ENCODE measurements at places on chromosomes 2 and 18.

GRCh38 chr18:77170890-77171410 lies 38.4 kb upstream of the MBP start:
- no peak for DNase-seq

DNA sequence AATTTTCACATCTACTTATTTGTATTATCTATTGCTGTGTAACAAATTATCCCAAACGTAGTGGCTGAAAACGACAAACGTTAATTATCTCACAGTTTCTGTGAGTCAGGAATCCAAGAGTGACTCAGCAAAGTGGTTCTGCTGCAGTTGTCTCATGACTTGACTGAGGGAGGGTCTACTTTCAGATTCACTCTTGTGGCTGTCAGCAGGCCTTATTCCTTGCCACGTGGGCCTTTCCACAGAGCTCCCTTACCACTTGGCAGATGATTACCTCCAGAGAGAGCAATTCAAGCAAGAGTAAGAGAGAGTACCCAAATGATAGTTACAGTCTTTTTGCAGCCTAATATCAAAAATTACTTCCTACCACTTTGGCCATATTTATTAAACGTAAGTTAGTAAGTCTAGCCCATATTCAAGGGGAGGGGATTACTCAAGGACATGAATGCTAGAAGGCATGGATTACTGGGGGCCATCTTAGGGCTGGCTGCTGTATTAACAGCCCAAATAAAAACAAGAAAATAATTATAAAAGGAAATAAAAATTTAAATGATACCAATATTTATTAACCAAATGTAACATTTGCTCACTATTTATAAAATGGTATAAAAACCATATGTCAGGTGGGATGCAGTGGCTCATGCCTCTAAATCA lies 48.7 kb upstream of the NBEAL1 start:
- no peak for DNase-seq

GRCh38 chr2:234496055-234496834 lies 636 bp downstream of the ARL4C start:
- DNase-seq, result no peak

GRCh38 chr2:218252509-218253231 lies 8.1 kb upstream of the GPBAR1 start:
- DNase-seq, result no peak

DNA sequence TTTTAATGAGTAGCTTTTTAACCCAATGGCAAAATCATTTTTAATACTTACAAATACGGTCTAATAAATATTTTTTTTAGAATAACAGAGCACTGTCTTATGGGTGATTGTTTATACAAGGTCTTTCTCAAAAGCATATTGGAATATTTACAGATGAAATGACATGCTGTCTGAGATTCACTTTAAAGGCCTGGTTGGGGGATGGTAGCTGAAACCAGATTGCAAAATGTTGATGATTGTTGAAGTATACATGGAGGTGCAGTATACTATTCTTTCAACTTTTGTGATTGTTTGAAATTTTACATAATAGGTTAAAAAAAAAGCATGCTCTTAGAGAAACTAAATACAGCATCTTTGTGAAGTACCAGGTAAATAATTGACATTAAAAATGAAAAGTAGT lies 111.2 kb downstream of the FMNL2 start:
- DNase-seq, result no peak

- no peak for DNase-seq
These were observed 488.2 kb upstream of the RAB6C start for GRCh38 chr2:129491308-129491707.

DNA sequence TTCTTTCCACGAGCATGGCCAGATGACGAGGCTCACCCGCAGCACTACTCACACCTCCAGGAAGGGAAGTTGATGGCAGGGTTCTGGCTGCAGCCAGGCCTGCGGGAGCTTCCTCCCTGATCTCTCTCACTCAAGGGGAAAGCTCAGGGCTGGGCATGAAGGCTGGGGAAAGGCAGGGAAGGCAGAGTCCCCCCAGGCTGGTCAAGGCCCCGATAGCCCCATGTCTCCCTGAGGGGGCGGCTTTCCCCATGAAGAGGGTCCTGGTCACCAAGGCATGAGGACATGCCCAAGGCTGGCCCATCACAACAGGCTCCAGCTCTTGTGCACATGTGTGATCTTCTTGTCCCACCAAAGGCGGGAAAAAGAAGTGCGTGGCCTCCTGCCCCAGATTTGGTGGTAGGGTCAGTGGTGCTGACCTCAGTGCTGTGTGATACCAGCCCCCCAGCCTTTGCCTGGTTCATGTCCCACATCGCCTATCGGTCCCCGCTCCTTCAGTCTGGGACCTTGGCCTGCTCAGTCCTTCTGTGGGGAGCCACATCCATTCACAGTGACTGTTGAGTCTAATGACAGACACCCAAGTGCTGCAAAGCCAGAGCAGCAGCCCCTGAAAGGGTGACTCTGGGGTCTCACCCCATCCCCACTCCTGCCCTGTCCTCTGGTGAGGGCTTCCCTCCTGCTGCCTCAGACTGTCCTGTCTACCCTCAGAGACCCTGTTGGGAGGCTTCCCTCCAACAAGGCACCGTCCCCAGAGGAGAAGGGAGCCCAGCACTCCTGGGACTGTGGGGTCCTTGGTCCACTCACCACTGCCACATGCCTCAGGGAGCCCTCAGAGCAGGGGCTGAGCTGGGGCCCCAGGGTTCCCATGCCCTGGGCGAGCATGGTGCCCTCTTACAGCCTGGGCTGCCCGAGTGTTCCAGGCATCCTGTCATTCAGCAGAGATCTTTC lies 49.8 kb upstream of the ALPP start:
- no peak for DNase-seq

- DNase-seq, result no peak
These were observed 56.4 kb upstream of the RBM44 start for GRCh38 chr2:237742191-237742590.

DNA sequence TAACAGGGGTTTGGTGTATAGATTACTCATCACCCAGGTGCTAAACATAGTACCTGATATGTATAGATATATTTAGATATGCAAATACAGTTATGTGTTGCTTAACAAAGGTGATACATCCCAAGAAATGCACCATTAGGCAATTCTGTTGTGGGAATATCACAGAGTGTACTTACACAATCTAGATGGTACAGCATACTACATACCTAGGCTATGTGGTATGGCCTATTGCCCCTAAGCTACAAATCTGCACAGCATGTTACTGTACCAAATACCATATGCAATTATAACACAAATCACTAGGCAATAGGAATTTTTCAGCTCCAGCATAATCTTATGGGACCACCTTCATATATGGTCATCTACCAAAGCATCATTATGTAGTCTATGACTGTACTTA lies 43.5 kb upstream of the NPAS2 start:
- no peak for DNase-seq

DNA sequence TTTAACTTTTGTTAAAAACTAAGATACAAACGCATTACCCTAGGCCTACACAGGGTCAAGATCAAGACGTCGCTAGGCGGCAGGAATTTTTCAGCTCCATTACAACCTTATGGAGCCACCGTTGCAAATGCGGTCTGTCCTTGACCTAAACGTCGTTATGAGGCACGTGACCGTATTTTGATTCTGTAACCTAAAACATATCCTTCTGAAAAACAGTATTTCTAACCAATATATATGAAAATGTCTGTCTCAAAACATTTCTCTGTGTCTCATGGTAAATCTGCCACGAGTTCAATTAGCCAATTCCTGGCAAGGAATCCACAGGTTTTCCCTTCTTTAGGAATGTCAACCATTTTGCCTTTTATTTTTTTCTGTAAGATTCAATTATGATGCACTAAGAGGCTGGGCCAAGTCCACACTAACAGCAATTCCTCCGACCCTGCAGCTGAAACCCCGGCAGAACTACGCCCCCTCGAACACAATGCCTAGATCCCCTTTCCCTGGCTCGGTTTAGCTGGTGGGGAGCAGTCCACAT lies 1.7 kb downstream of the RTN4 start:
- DNase-seq, result no peak

- no peak for DNase-seq
These were observed 285.6 kb upstream of the SESTD1 start for GRCh38 chr2:179550214-179550613.

GRCh38 chr2:134070281-134070741 lies 183.6 kb upstream of the MGAT5 start:
- DNase-seq, result no peak

DNA sequence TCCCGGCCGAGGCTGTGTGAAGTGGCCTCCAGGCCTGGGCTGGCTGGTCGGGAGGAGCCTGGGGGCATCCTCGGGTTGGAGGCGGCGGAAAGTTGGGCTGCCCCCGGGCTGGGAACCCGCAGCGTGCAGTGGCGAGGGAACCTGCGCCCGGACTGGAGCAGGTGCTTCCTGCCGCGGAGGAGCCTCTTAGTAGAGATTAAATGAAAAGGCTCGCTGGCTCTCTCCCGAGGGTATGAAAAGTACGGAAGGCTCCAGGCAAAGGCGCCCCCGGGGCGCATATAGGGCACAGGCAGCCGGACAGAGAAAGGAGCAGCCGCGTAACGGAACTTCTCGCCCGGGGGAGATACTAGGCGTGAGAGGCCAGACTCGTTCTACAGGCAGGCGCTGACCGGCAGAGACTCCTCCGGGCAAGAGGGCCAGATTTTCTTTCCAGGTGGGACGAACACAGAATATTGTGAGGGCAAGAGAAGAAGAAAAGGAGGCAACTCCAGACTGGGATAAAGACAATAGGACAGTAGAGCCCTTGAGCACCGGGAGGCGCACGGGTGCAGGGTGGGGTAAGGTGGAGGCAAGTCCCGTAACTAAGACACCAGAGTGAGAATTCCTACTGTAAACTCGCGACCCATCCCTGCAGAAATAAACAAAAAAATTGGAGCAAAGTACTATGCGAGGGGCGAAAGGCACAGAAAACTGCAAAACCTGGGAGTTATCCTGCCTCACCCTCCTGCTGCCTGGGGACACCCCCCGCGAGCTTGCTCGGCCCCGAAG lies 816 bp downstream of the CDH2 start:
- DNase-seq, result no peak

GRCh38 chr2:134662751-134663150 lies 56.0 kb downstream of the TMEM163 start:
- no peak for DNase-seq

Data from KG1 (cell line).